IPS DF 6.9 (cell line): ENCODE measurements at places on chromosomes 2 and 18.

- DNase-seq, result no peak
Observed at GRCh38 chr2:151374436-151374835, 17.0 kb downstream of the TNFAIP6 start.

DNA sequence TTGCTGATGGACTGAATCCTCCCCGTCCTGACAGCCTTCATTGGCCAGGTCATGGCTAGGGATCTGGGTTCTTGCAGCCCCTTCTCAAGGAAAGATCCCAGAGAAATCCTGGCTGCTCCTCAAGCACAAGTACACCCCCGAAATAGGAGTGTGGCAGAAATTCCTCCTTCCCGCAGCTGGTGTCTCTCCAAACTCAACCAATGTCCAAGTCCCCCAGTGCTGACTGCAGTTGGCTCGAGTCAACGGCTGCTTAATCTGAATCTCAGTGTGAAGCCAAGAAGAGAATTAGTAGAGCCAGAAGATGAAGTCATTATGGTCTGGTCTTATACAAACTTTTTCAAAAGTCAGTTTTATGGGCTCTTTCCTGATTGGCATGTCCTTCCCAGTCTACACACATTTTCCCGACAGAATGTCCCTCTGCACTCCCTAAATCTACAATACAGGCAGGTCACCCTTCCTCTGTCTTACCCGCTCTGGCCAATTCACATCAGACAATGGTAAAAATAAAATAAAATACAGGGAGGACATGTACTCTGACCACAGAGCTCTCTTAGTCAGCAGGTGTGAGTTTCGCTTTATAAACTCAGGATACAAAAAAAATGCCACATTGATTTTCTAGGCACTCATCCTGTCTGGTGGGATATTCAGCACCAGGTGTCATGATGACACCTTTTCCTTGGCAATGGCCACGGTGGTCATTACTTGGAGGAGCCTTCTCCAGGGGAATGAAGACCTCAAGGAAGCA lies 76.9 kb upstream of the PAPOLG start:
- DNase-seq, result no peak

- DNase-seq, result no peak
Observed at GRCh38 chr18:76857476-76857875, 35.1 kb downstream of the ZNF236 start.

GRCh38 chr2:187207126-187207525 lies 240.9 kb downstream of the CALCRL start:
- no peak for DNase-seq

DNA sequence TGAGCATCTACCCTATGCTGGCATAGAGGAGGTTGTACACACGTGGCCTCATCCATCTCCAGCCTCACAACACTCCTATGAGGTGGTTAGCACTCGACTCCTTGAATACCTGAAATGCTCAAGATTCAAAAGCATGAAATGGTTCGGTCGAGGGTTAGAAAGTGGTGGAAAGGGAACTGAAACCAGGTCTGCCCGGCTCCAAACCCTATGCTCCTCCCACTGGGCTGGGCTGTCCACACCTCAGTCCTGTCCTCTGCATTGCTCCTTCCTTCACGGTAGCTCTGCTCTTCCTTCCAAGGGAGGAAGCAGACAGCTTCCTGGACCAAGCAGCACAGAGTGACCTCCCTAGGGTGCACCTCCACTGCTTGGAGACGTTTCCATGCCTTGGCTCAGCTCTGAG lies 565.2 kb upstream of the ID2 start:
- DNase-seq, result no peak

GRCh38 chr2:240687741-240688552 lies 3.7 kb upstream of the AQP12A start:
- no peak for DNase-seq

DNA sequence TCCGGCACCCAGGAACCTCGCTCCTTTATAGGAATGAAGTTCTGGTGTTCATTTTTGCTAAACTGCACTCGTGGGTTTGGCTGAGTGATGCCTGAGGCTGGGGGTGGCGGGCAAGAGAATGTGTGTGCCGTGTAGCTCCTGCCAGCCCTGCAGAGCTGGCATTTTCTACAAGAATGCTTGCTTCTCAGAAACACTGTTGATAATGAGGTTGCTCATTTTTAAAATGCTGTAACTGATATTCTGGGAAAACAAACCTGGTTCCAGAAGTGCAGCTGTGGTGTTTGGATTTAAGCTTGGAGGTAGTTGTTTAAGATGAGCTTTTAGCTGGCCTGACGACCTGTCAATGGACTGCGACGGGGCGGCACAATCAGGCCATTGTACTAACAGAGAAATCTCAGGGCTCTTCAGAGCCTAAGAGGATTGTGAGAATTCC lies 511.9 kb upstream of the TNP1 start:
- DNase-seq, result no peak

DNA sequence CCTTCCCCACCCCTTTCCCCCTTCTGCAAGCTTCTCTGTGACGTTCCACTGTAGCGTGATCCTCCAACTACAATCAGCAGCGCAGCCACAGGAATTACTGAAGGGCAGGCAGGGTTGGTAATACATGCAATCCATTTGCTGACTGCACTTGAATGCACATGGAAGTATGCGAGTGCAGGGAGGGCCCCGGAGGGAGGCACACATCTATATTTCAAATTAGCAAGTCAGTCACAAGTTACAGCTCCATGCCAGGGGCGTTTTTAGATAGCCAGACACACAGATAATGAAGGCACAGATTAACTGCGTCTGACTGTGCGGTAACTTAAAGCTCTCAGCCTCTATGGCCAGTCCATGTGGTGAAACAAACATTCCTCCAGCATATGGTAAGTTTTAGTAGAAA lies 209.2 kb upstream of the GATA6 start:
- no peak for DNase-seq

- no peak for DNase-seq
Observed at GRCh38 chr2:234272069-234272850, 221.8 kb downstream of the SPP2 start.

GRCh38 chr2:160352500-160352899 lies 141.1 kb downstream of the RBMS1 start:
- no peak for DNase-seq

DNA sequence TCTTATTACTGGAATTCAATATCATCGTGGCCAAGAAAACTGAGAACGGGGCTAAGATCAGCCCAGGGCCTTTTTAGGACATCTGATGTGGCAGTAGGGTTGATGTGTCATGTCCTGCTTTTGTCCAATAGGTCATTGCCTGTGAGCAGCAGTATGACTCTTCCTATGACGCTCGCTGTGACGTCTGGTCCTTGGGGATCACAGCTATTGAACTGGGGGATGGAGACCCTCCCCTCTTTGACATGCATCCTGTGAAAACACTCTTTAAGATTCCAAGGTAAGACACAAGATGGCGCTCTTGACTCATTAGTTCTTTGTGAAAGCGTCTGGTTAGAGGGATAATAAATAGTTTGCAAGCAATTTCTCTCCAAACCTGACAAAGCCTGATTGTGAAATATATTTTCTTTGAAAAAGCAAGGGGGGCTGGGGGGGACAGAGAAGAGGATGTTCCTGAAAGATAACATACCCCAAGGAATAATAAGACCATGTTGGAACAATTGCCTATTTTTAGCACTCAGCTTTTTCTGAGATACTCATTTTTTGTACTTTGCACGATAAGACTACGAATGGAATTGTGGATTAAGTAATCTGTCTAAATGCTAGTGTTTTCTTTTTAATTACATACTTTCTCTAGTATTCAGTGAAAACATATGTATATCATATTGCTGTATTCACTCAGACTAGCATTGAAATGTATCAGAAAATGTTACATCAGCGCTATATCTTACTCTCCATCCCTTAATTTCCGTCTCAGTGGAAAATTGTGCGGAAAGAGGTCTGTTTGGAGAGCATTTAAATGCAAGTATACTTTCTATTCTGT lies 58.1 kb downstream of the MYO3B start:
- DNase-seq, result peak; percentile 70

DNA sequence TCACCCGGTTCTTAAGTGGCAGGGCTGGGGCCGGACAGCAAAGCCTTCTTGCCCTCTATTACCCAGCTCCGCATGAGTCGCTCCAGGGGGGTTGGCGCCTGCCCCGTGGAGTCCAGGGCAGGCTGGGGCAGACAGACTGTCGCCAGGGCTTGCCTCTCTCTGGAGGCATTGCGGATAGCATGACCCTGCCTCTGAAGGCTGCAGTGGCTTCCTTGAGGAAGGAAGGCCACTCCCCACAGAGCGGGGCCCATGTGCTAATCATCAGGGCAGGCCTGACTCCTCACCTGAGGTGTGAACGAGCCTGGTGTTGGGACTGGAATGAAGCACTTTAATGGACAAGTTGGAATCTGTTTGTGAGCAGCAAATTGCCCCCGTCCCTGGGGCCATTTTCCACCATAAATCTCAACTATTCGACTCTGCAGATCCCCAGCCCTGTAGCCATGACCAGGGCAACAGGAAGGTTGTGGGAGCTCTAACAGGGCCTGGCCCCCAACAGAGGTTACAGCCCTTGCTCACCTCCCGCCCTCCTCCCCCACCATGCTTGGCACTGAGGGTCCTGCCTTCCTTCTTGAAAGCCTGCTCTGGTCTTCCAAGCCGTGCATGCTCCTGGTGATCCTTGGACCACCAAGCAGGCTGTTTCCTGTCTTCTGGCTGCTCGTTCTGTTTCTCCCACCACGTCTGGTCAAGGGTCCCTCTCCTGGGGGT lies 144.9 kb upstream of the HAAO start:
- no peak for DNase-seq

- no peak for DNase-seq
Observed at GRCh38 chr2:164984428-164984827, 29.1 kb upstream of the SLC38A11 start.

GRCh38 chr2:194556629-194557028 lies 1100.4 kb upstream of the SLC39A10 start:
- DNase-seq, result no peak

- DNase-seq, result no peak
Observed at GRCh38 chr2:128057334-128057733, 29.5 kb upstream of the SAP130 start.

DNA sequence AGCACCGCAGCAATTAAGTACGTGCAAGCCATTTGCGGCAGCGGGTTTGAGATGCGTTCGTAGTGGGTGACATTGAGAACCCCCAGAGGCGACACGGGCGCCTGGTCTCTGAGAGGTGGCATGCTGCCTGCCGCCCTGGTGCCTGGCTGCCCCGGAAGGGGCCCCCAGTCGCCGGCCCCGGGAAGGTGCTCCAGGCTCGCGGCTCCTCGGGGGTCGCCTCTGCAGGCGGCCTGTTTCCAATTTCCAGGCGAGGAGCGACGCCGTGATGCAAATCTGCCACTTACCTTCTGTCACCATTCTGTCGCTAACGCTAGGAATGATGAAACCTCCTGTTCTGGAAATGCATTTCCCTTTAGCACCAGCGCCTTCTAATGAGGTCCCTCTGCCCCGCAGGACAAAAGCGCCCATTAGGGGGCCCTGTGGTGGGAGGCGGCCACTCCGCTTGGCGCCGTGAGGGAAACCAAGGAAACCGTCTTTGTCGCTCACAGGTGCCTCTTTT lies 13.0 kb downstream of the KIF5C start:
- DNase-seq, result no peak

DNA sequence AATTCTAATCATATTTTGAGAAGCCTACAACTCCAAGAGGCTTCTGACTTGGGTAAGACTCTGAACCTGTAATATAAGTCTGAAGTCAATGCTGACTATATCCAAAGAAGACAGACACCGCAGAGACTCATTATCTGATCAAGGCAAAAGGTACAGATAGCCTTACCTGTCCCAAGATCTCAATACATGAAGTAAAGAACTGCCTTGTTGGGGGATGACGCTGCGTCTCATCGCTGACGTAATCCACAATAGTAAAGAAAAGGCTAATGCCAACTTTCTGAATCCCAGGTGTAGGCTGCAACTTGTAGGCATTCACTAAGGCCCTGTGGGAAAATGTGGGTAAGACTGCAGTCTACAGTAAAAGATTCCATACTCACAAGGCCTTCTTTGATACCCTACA lies 62.1 kb downstream of the SIGLEC15 start:
- DNase-seq, result no peak

DNA sequence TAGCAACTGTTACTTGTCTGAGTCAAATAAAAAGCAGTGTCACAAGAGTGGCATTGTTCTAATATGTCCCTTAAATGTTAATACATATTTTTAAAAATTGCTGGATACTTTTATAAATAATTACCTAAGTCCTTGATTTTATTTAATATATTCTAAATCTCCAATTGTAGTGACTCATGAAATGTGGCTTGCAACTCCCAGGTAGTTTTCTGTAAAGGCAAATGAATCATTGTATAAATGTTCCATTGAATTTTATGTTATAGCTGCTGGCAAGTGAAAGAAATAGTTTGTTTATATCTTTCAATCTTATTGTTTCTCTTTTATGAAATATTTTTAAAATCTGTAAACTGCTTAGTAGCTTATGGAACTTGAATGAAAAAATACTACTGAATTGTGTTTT lies 32.7 kb upstream of the C1GALT1C1L start:
- DNase-seq, result no peak

DNA sequence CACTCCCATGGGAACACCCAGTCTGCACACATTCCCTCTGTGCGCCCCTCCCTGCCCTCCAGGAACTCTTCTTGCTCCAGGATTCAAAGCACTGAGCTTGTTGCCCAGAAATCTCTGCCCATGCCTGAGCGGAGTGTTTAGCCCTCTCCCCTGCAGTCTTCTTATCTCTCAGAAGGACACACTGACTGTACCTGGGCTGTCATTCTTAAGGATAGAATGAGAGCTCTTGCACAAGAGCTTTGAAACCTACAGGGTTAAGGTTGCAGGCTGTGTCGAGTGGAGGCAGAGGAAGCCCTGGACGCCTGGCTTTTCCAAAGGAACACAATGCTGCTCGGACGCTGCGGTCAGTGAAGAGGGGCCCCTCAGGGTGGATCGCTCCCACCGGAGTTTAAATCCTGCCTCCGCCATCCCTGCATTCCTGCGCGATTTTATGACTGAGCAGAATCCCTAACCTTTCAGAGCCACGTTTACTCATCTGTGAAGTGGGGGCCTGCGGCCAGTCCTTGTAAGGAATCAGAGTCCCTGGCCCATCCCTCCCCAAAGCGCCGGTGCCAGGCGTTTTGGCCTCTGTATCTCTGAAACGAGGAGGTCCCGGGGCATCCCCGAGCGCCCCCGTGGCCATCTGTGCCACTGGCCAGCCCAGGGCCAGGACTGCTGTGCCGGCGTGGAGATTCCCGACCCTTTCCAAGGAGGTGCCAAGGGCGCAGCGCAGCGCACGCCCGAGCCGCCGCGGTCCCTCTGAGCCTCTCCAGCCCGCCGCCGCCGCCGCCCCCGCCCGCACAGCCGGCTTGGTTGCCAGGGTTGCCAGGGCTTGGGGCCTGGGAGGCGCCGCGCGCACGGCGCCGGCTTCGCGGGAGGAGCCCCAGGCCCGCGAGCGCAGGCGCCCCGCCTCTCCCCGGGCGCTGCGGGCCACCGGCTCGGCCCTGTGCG lies 58.9 kb downstream of the FAM168B start:
- no peak for DNase-seq

DNA sequence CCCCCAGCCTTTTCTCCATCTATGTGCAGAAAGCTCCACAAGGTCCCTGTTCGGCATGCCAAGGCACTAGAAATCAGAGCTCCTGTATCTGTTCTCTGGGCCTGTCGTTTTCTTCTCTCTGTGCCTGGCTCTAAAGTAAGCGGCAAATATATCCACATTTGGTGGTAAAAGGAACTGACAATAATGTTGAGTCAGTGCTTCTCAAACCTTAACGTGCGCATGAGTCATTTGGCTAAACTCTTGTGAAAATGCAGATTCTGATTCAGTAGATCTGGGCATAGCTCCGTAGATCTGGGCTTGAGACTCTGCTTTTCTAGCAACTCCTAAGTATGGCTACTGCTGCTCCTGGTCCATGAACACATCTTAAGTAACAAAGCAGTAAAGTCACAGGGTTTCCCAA lies 16.5 kb upstream of the ACSL3 start:
- no peak for DNase-seq
